ENCODE measurements at places on chromosomes 3 and 15.

GRCh38 chr3:44117239-44117638, 124.4 kb upstream of the TOPAZ1 start:
- no peak for DNase-seq

DNA sequence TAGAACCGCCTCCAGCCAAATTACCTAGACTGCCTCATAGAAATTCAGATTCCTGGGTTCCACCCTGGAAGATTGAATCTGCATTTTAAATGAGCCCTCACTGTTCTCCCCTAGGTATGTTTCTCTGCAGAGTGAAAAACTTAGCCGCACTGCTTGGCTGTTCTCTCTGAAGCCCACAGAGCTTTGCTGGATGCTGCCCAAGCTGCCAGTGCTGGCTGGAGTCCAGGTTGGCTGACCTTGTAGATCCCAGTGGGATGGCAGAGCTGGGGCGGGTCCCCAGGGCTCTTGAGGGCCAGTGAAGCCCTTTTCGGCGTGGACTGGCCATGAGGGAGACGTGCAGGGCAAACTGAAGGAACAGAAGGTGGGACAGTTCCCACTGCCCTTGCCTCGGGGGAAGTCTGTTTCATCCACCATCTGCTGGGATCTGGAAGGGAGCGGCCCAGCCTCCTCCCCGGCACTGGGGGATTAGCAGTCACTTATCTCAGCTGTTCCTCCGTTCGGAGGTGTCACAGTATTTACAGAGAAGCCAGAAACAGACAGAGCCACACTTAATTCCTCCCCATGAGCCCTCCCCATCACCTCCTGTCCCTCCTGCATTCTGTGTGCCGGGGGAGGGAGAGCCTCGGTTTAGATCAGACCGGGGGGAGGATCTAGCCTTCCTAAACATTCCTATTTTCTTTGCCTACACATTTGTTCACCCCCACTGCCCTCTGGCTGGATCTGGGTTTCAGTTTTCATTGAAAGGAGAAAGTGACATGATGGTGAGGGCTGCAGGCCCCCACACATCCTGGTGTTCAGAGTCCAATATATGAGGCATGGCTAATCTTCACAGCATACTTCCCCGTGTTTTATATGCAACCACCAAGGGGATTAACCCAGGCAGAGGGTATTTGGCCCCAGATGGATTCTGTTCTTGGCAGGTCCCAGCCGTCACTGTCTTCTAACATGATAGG, 4.1 kb upstream of the ACTC1 start:
- DNase-seq: no peak

DNA sequence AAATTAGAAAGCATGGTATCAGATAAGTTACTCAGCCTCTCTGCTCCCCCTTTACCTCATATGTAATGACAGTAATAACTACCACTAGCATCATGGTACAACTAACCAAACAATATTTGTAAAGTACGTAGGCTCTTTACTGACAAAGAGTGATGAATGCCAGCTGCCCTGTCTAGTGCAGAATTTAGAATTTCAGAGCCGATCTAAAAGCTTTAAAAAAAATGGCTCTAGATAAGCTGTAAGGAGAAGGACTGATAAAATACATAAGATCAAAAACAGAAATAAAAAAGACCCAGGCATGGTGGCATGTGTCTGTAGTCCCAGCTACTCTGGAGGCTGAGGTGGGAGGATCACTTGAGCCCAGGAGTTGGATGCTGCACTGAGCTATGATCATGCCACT, 424.1 kb downstream of the MAGI1 start:
- DNase-seq: no peak

DNA sequence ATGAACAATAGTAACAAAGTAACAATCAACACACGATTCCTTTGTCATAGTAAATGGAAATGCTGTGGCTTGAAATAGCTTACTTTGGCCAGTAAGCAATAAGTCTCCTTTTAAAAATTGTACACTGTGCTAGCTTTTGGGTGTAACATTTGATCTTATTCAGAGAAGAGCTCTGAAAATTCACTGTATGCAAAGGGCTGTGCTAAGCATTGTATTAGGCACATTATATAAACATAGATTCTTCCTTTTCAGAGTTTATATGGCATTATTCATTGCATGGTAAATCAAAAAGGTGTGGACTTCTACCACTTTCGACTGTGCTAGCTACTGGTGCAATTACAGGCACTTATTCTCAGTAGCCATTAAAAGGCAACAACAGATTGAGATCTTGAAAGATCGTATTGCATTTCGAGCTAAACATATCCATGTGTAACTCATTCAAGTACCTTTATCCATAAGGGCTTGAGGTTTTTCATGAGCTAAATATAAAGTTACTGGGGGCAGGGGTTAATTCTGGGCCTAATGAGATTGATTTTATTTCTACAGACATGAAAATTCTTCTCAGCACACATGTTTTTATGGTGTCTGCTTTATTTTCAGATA, 246.8 kb downstream of the NR1D2 start:
- DNase-seq: no peak

DNA sequence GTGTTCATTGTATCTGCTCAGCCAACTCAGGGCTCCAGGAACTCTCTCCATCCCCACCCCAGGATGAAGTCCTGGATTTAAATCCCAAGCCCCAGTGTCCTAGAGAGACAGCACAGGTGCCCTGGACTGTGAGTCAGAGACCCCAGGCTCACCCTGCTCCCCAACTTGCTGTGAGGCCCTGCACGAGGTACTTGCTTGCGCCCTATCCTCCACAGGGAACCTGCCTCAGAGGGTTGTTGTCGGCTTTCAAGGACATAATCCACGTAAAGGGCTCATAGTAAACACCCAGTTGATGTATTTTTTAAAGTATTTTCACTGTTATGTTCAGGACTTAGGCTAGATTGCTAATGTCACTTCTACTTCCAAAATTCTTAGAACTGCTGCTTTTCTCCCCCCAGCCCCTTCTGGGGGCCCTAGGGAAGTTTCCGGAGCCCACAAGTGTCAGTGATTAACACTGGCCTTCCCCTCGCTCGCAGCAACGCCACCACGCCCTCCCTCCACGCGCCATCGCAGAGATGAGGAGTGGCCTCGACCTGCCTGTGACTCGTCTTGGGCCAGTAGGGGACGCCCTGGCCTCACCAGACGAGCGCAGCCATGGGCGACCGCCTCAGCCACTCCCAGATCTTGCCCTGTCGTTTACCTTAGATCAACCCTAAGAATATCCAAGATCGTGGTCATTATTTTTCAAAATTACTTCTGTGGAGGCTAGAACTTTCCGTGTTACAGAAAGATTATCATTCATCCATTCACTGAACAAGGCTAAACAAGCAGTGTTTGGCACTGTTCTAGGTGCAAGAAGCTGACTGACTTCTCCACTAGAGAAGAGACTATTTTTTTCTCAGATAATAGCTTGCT, 6.0 kb upstream of the SRP14 start:
- peak; percentile 79 for DNase-seq

- DNase-seq: no peak
These were observed 10.3 kb upstream of the DNAJC13 start for GRCh38 chr3:132407025-132407424.

DNA sequence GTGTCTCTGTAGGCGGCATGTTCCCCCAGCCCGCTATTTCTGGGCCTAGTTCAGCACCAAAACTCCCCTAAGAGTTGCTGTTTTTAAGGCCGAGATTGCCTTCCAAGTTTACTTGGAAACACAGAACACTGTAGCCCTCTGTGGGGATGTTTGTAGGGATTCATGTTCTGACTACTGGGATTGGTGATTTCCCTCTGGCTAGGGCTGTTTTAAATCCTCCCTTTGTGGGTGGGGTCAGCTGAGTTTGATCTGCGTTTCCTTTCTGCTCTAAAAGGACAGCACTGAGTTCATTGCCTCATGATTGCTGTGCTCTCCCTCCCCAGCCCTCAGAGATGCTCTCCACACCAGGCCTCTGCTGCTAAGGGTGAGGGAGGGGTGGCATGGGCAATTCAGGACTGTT, 640.6 kb upstream of the DPPA4 start:
- DNase-seq: no peak

DNA sequence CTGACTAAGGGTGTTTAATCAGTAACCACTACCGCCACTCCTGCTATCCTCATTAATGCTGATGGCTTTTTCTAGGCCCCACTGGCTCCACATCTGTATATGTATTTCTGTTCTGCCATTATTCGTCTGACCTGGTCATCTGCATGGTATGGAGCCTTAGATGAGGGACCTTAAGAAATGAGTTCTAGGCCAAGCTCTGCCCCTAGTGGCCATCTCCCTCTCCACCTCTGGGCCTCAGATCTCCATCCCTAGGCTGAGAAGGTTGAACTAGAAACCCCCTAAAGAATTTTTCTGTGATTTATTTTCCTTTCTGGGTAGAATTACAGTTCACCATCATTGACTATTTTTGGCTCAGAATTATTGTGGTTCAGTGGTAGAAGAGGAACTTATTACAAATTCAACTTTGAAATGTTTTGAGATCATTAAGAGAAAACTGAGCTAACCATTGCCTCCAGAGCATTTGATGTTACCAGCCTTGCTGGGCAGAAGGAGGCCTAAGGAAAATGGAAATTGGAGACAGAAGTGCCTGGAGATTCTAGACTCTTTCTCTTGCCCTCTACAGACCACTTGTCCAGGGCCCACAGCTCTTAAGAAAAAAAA, 325.2 kb upstream of the NR2E3 start:
- DNase-seq: no peak

GRCh38 chr15:91224755-91225380, 124.8 kb downstream of the SV2B start:
- no peak for DNase-seq

- DNase-seq: no peak
These were observed 9.7 kb downstream of the ERC2 start for GRCh38 chr3:56458496-56459103.

DNA sequence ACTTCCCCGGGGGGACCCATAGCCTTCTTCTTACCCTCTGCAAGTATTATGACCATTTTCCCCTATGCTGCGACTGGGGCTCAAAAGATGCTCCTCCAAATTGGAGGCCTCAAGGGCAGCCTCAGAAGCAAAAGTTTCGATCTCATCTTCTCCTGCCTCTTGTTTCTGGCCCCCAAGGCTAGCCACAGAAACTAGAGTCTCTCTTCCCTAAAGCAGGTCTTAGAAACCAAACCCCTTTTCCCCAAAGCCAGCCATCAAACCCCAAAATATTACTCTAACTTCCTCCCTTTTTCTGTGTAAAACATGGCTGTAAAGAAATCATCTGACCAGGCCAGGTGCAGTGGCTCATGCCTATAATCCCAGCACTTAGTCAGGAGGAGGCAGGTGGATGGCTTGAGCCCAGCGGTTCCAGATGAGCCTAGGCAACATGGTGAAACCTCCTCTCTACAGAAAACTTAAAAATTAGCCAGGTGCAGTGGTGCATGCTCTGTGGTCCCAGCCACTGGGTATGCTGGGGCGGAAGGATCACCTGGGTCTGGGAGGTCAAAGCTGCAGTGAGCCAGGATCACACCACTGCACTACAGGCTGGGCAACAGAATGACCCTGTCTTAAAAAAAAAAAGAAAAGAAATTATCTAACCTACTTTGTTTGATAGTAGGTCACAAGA, 36.7 kb upstream of the MFGE8 start:
- no peak for DNase-seq

DNA sequence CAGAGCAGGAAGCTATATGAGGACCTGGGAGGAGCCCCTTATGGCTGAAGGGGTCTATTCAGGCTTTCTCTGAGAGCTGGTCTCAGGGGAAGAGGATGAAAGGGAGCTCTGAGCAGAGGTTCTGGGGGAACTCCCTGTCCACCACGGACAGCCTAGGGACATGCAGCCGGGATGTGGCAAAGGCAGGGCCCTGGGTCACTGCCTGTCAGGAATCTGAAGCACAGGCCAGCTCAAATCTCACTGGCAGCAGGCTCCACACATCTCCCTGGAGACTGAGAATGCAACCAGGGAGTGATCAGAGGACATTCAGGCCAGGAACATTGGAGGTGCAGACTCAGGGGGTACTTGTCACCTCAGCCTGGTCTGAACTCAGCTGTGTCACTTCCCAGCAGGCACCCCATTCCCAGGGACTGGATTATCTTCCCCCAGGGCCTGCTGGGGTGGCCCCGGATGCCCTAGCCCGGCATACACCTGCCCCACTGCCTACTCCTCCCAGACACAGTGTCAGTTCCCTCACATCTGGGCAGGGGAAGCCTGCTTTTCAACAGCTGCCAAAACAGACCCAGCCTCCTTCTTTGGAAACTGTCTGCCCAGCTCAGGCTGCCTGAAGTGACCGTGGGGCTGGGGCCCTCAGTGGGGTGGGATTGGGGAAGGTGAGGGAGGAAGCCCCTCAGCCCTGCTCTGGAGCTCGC, 18.3 kb upstream of the SEMA3F start:
- DNase-seq: no peak

- no peak for DNase-seq
These were observed 136.4 kb downstream of the LIPC start for GRCh38 chr15:58568157-58568571.

GRCh38 chr3:150495563-150496168, 50.6 kb downstream of the SERP1 start:
- peak; percentile 8 for DNase-seq

GRCh38 chr3:100210772-100211135, 50.0 kb upstream of the TBC1D23 start:
- no peak for DNase-seq

- DNase-seq: no peak
These were observed 40.2 kb downstream of the GJD2 start for GRCh38 chr15:34714476-34715121.

DNA sequence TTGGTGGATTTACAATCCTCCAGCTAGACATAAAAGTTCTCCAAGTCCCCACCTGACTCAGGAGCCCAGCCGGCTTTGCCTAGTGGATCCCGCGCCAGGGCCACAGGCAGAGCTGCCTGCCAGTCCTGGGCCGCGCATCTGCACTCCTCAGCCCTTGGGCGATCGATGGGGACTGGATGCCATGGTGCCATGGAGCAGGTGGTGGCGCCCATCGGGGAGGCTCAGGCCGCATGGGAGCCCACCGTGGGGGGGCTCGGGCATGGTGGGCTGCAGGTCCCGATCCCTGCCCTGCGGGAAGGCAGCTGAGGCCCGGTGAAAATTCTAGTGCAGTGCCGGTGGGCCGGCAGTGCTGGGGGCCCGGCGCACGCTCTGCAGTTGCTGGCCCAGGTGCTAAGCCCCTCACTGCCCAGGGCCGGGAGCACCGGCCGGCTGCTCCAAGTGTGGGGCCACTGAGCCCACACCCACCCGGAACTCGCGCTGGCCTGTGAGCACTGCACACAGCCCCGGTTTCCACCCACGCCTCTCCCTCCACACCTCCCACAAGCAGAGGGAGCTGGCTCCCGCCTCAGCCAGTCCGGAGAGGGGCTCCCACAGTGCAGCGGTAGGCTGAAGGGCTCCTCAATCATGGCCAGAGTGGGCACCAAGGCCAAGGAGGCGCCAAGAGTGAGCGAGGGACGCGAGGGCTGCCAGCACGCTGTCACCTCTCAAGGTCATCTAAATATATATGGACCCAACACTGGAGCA, 38.8 kb upstream of the IGSF11 start:
- DNase-seq: no peak

- no peak for DNase-seq
These were observed 1.9 kb upstream of the CAMKV start for GRCh38 chr3:49871531-49872153.

- DNase-seq: no peak
These were observed 17.4 kb upstream of the RARB start for GRCh38 chr3:25410703-25411102.

- DNase-seq: no peak
These were observed 532.8 kb downstream of the PLOD2 start for GRCh38 chr3:145628211-145628610.
